ENCODE measurements at places on chromosomes 5 and 9. TPM values are rescaled to one million over a fixed set of nuclear protein-coding genes. Genes with fewer than 3 reads are reported as not detected.

GRCh38 chr9:130681769-130682420 is 11.7 kb upstream of the EXOSC2 start:
- H3K36me3 ChIP-seq: no peaks in the 10 kb centered on the region
- H3K4me1 ChIP-seq: peaks cover 16% of the 10 kb centered on the region
- H3K27ac ChIP-seq: peak overlapping the region; percentile 45
- peaks cover 10% of the 10 kb centered on the region for H3K27me3 ChIP-seq

GRCh38 chr9:108182950-108183381 is 672.8 kb downstream of the ACTL7B start:
- no peaks in the 10 kb centered on the region for H3K36me3 ChIP-seq
- H3K4me3 ChIP-seq: no peak overlapping the region
- DNase-seq: no peak

DNA sequence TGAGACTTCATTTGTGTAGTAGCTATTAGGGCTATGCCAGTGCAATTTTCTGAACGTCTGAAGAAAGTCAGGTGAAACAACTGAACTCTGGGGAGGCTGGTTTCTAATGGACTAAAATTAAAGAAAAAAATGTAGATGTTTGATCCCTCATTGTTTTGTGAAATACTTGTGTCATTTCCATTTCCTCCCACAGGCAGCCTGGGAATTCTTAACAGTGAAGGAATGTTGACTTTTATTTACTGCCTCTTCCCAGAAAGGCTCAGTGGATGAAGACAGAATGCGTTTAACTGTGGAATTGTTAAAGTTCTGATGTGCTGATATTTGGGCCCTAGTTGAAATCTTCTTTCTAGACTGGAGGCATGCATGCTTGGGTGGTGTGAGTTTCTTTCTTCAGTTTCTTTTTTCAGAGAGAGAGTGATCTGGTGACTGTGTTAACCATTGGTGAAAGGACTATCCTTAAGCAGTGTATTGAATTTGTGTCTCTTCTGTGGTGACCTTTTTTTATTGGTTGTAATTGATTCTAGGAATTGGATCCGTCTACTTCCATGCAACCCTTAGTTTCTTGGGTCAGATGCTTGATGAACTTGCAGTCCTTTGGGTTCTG is 15.5 kb downstream of the ACER2 start:
- no peak for DNase-seq
- no peak overlapping the region for H3K4me3 ChIP-seq
- no peak overlapping the region for H3K27ac ChIP-seq
- H3K27me3 ChIP-seq: no peaks in the 10 kb centered on the region
- peaks cover 14% of the 10 kb centered on the region for H3K36me3 ChIP-seq
- no peaks in the 10 kb centered on the region for H3K4me1 ChIP-seq

GRCh38 chr5:31663519-31663918 is 24.6 kb downstream of the PDZD2 start:
- no peaks in the 10 kb centered on the region for H3K36me3 ChIP-seq
- no peak overlapping the region for H3K27ac ChIP-seq
- H3K4me3 ChIP-seq: no peak overlapping the region
- no peaks in the 10 kb centered on the region for H3K27me3 ChIP-seq
- no peak for DNase-seq

- no peak overlapping the region for H3K4me3 ChIP-seq
- no peaks in the 10 kb centered on the region for H3K4me1 ChIP-seq
- no peak for DNase-seq
- no peaks in the 10 kb centered on the region for H3K27me3 ChIP-seq
These were observed 8.6 kb upstream of the CCNH start for GRCh38 chr5:87421307-87421706.

DNA sequence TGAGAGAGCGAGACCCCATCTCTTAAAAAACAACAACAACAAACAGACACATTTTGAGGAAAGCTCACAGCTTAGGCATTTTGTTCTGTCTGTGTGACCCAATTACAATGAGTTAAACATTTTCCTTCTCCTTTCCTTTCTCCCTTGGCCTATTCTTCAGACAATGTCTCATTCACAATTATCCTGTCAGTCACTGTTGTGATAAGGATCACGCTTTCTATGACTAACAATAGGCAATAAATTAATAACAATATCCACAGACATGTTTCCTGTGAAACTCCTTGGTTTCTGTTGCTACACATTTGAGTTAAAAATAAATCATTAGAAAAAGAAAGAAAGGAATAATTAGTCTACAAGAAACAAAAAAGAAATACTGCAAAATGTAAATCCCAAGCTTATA is 19.8 kb upstream of the CARTPT start:
- H3K4me3 ChIP-seq: no peak overlapping the region
- H3K27ac ChIP-seq: no peak overlapping the region
- H3K27me3 ChIP-seq: no peaks in the 10 kb centered on the region
- no peaks in the 10 kb centered on the region for H3K4me1 ChIP-seq

GRCh38 chr5:9775339-9775738 is 145.2 kb upstream of the TAS2R1 start:
- no peak overlapping the region for H3K4me3 ChIP-seq
- H3K27ac ChIP-seq: no peak overlapping the region
- no peaks in the 10 kb centered on the region for H3K27me3 ChIP-seq
- no peaks in the 10 kb centered on the region for H3K36me3 ChIP-seq

DNA sequence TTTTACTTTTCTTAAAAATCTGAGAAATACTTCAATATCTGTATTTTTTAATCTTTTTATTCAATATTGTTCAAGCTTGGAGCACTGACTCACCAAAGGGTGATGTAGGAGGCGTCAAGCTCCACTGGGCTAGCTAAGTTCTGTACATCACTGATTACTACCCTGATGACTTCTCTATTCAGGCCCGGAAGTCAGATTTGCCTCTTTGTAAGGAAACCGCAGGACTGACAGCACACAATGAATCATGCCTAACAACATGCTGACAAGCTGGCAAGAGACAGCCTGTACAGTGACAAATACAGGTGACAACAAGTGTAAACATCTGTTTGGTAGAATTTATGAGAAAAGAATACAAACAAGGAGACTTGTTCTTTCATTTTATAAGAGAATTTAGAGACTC is 627.9 kb upstream of the RORB start:
- no peak overlapping the region for H3K27ac ChIP-seq
- no peak overlapping the region for H3K4me3 ChIP-seq
- H3K36me3 ChIP-seq: no peaks in the 10 kb centered on the region
- no peak for DNase-seq
- no peaks in the 10 kb centered on the region for H3K27me3 ChIP-seq

DNA sequence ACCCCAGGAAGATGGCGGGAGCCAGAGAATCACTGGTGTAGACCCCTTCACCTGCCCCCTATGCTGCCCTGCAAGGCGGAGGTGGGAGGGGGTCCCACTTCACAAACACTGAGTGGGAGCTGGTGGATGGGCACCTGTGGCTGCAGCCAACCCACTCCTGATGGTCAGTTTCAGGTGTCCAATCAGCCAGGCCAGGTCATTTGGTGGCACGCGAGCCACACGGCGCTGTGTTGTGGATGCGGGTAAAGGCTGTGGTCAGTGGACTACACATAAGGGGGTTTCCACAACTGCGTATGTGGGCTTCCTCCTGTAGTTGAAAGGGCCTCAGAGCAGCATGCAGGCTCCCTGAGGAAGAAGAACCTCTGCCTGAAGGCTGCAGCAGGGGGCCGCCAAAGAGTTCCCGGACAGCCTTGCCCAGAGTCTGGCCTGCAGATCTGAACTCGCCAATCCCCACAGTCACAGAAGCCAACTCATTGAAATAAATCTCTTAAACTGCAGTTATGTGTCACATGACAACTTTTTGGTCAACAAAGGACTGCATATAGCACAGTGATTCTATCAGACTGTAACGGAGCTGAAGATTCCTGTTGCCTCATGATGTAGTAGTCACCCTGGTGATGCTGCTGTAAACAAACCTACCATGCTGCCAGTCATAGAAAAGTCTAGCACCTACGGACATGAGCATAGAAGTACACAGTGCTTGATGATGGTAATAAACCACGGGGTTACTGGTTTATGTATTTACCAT is 284.7 kb upstream of the IRX2 start:
- H3K4me1 ChIP-seq: no peaks in the 10 kb centered on the region
- no peak for DNase-seq
- no peaks in the 10 kb centered on the region for H3K27me3 ChIP-seq
- H3K27ac ChIP-seq: no peak overlapping the region
- no peaks in the 10 kb centered on the region for H3K36me3 ChIP-seq
- H3K4me3 ChIP-seq: no peak overlapping the region

GRCh38 chr5:56054666-56055065 is 59.9 kb upstream of the IL6ST start:
- no peaks in the 10 kb centered on the region for H3K27me3 ChIP-seq
- H3K27ac ChIP-seq: no peak overlapping the region
- H3K4me1 ChIP-seq: peaks cover 20% of the 10 kb centered on the region
- H3K36me3 ChIP-seq: no peaks in the 10 kb centered on the region
- H3K4me3 ChIP-seq: no peak overlapping the region

- DNase-seq: no peak
- no peak overlapping the region for H3K27ac ChIP-seq
- H3K4me1 ChIP-seq: no peaks in the 10 kb centered on the region
- no peak overlapping the region for H3K4me3 ChIP-seq
- H3K36me3 ChIP-seq: no peaks in the 10 kb centered on the region
These were observed 563.0 kb downstream of the LRRC70 start for GRCh38 chr5:63141591-63141990.

- no peak overlapping the region for H3K4me3 ChIP-seq
- DNase-seq: peak; percentile 88
- H3K36me3 ChIP-seq: no peaks in the 10 kb centered on the region
- peaks cover 87% of the 10 kb centered on the region for H3K4me1 ChIP-seq
These were observed 144.9 kb upstream of the DMRT1 start for GRCh38 chr9:696332-697323.

DNA sequence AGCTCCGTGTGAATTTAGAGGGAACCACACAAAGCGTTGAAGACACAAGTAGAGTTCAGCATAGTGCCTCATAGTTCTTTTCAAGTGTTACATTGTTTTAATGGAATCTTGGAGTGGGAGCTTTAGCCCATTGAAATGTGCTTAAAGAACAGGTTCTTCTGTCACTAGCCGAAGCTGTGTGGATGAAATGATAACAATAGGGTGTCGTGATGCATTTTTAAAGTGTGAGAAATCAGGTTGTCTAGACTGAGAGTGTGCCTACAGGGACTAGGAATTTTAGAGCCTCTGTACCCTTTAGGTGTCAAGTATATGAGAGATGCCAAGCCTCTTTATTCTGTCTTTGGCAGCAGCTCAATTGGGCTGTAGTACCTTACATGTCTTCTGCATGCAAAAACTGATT is 83.0 kb downstream of the NDUFS4 start:
- no peaks in the 10 kb centered on the region for H3K27me3 ChIP-seq
- peaks cover 20% of the 10 kb centered on the region for H3K4me1 ChIP-seq
- H3K4me3 ChIP-seq: no peak overlapping the region

DNA sequence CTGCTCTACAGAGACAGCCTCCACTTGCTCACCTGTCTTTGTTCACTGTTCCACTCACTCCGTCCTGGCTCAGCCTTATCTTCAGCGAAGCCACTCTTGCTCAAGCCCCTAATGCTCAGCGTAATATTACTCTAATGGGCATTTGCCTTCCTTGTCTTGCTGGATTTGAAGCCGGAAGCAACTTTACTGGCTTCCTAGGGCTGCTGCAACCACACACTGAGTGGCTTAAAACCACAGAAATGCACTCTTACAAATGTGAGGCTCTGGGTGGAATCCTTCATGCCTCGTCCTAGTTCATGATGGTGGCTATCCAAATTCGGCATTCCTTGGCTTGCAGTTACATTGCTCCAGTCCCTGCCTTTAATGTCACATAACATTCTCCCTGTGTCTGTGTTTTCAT is 85.5 kb upstream of the MARCHF11 start:
- no peaks in the 10 kb centered on the region for H3K4me1 ChIP-seq
- H3K36me3 ChIP-seq: no peaks in the 10 kb centered on the region
- H3K4me3 ChIP-seq: no peak overlapping the region
- DNase-seq: no peak

Gene FBXW11
- total RNA-seq: 42.9 TPM

Gene CCNJL
- 0.16 TPM for total RNA-seq

GRCh38 chr9:114308361-114308950 is 14.4 kb upstream of the ORM1 start:
- no peak overlapping the region for H3K27ac ChIP-seq
- peak; percentile 37 for DNase-seq
- no peaks in the 10 kb centered on the region for H3K36me3 ChIP-seq

Gene SLC6A3
- total RNA-seq: not detected

DNA sequence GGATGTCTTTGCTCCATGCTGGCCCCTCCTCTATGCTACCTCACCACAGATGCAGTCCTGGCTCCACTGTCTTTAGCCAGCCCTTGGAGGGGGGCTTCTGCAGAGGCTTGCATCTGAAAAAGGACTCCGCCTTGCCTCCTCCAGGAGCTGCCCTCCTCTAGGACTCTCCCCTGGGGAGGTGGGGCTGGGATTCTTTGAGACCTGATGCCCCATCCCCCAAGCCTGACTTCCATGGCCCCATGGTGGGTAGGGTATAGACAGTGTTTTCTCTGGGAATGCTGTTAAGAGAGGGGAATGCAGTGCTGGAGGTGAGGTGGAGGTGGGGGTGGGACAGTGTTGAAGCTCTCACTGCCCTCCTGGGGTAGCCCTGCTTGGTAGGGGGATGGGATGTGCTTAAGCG is 14.3 kb downstream of the JADE2 start:
- H3K27me3 ChIP-seq: no peaks in the 10 kb centered on the region
- no peak overlapping the region for H3K27ac ChIP-seq
- no peak overlapping the region for H3K4me3 ChIP-seq
- peaks cover 15% of the 10 kb centered on the region for H3K4me1 ChIP-seq

- DNase-seq: peak; percentile 50
- no peaks in the 10 kb centered on the region for H3K36me3 ChIP-seq
- peaks cover 19% of the 10 kb centered on the region for H3K4me1 ChIP-seq
- H3K4me3 ChIP-seq: no peak overlapping the region
- H3K27ac ChIP-seq: no peak overlapping the region
These were observed 2.5 kb upstream of the HNRNPAB start for GRCh38 chr5:178201927-178202235.

Gene DRD1
- not detected for total RNA-seq

DNA sequence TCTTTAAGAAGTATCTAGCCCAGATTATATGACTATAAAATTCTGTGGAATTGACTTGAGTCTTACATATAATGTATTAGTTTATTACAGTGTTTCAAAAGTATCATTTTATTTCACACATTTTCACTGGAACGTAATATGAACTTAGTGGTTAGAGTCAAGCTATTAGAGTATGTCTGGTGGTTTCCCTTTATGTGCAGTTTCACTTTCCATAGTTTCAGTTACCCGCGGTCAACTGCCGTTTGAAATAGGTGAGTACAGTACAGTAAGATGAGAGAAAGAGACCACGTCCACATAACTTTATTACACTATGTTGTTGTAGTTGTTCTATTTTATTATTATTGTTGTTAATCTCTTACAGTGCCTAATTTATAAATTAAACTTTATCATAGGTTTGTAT is 50.5 kb downstream of the COMMD10 start:
- peaks cover 2% of the 10 kb centered on the region for H3K4me1 ChIP-seq
- H3K27me3 ChIP-seq: no peaks in the 10 kb centered on the region
- no peak overlapping the region for H3K4me3 ChIP-seq
- DNase-seq: no peak
- no peak overlapping the region for H3K27ac ChIP-seq
- H3K36me3 ChIP-seq: no peaks in the 10 kb centered on the region
